ENCODE measurements at places on chromosomes 6 and 20. TPM values are rescaled to one million over a fixed set of nuclear protein-coding genes. Genes with fewer than 3 reads are reported as not detected.

DNA sequence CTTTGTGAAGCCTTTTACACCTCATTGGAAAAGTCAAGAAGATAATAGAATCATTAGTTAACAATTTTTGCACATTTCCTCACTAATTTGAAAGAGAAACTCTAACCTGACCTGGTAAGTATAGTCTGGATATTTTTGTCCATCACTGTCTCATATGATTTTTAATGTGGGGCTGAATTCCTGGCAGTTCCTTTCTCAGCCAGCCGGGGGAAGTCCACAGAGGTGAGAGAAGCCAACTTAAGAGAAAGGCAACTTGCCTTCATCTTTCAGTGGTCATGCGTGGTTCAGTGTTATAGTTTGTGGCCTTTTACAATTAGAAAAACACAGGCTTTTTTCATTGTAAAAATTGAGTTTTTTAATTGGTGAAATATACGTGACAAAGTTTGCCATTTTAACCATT lies 80.6 kb downstream of the CDYL start:
- DNase-seq, result no peak

GRCh38 chr20:38198238-38198861 lies 33.3 kb upstream of the TGM2 start:
- no peak for DNase-seq

GRCh38 chr6:6962699-6963098 lies 145.1 kb upstream of the RREB1 start:
- DNase-seq, result no peak

The TPX2 gene
- 75.6 TPM for total RNA-seq

The MRAP2 gene
- total RNA-seq, result 1.6 TPM

DNA sequence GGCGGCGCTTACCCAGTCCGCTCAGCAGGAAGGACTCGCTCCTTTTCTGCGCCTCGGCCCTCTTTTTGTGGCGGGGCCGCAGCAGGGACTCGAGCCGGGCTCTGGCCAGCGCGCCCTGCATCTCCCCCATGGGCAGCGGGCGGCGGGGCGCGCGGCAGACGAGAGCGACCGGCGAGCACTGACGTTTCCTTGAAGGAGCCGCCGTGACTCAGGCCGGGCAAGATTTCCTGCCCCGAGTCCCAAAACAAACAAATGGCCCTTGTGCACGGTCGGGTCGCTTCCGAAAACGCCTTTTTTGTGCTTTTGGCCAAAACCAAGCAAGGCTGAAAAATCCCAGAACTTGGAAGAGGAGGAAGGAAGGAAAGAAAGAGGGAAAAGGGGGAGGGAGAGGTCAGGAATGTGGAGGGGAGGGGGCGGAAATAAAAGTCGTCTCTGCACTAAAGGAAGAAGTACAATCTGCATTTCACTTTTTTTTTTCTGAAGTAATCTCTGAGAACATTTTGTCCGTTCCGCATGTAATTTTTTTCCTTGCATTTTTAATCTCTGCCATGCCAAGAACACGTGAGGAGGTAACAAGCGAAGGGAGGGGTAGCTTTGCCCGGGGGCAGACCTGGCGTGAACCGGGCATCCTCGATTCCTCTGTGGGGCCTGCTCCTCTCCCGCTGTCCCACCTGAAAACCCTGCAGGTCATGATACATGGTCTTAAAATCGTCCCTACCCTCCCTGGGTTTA lies 123.3 kb upstream of the SLC2A12 start:
- DNase-seq, result no peak

- no peak for DNase-seq
Measured at GRCh38 chr6:164693944-164694343, 615.5 kb downstream of the C6orf118 start.

GRCh38 chr6:56787209-56787608 lies 144.5 kb upstream of the DST start:
- DNase-seq, result no peak

The DEFB124 gene
- total RNA-seq, result not detected

- no peak for DNase-seq
Measured at GRCh38 chr6:116663308-116663707, 5.3 kb downstream of the ZUP1 start.

The RIPPLY2 gene
- 0.28 TPM for total RNA-seq

DNA sequence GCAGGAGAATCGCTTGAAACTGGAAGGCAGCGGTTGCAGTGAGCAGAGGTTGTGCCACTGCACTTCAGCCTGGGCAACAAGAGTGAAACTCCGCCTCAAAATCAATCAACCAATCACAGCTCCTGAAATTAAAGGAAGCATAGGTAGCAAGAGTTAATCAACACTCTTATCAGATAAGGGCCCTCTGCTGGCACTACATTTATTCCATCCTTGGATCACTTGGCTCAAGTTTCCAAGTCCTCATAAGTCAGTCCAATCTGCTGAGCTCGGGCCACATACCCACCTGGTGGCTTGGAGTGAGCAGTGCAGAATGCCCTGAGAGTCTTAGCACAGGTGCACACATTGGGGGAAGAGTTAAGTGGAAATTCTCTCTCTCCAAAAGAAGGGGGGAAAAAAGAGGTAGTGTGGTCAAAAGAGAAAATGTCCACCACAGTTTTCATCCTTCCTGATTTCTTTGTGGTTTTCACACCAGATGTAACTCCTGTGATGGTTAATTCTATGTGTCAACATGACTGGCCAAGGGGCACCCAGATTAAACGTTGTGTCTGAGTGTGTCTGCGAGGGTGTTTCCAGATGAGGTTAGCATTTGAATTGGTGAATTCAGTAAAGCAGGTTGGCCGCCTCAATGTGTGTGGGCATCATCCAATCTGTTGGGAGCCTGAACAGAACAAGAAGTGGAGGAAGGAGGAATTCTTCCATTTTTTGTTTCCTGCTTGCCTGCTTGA lies 14.2 kb upstream of the FAM8A1 start:
- DNase-seq, result no peak

The HAO1 gene
- total RNA-seq, result 0.05 TPM

The SEMG1 gene
- 0.24 TPM for total RNA-seq

DNA sequence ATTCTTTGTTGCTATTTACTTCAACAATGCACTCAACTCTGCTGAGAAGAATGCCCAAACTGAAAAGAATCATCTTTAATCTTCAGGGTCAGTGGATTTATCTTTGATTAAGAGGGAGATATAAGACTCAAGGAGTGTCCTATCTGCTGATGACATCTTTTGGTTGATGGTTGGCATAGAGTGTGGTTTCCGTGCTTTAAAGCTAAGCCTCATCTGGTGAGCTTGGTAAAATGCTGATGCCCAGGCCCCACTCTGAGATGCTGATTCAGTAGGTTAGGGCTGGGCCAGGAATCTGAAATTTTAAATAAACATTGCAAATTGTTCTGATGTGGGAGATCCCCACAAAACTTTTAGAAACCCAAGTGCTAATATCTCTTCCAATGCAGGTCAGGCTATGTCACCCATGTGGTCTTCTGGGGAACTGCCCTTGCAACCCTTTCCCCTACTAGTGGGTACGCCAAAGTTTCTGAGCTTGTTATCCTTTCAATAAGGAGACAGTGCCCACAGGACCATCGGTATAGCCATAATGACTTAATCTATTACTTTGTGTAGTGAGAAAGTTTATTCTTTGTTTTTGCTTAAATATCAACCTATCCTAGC lies 68.5 kb upstream of the ARMH2 start:
- DNase-seq, result no peak

The MLN gene
- total RNA-seq, result 0.61 TPM

The TMEM14A gene
- 15.1 TPM for total RNA-seq

DNA sequence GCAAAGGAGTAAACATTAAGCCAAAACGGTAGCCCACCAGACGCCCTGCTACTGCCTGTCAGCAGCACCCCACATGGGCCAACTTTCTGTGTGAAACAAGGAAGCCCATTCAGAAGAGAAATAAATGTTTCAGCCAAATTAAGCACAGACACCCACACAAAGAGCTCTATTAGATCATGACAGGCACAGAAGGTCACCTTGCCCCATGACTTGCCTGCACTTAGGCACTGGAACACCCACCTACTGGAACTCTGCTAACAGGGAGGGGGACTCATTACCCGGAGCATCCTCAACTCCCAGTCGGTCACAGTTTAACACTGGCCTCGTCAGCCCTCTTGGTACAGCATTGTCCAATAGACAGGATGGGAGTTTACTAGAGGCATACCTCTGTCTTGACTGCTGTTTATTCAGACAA lies 31.8 kb downstream of the GFOD1 start:
- no peak for DNase-seq

DNA sequence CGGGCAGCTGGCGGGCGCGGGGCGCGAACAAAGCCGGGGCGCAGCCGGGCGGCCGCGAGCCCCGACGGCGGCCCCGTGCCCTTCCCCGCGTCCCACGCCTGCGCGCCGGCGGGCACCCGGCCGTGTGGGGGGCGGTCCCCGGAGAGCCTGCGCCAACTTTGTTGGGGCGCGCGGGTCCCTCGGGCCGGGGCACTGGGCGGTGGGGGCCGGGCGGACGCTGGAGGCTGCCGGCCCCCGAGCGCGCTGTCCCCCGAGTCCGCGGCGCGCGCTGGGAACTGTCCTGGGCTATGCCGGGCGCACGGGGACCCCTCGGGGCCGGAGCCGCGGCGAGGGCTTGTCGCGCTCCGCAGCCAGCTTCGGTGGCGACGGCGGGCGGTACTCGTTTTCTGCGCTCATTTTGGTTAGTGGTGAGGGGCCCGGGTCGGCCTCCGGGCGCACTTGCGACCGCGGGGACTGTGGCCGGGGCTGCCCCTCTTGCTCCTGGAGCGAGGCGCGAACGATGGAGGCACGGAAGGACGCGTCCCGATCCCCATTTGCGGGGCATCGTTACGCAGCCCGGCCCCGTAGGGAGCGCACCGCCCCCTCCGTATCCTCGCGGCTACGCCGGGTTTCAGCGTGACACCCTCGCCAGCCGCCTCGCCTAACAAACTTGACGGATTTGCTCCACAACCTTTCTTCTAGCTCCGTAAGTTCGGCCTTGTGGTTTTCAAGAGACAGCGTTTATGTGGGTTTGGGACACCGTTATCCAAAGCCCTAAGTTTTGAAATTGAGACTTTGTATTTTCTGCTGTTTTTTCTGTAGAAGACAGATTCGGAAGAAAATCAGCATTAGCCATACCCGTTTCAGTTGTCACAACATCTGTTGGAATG lies 622 bp downstream of the SS18L1 start:
- DNase-seq, result no peak

DNA sequence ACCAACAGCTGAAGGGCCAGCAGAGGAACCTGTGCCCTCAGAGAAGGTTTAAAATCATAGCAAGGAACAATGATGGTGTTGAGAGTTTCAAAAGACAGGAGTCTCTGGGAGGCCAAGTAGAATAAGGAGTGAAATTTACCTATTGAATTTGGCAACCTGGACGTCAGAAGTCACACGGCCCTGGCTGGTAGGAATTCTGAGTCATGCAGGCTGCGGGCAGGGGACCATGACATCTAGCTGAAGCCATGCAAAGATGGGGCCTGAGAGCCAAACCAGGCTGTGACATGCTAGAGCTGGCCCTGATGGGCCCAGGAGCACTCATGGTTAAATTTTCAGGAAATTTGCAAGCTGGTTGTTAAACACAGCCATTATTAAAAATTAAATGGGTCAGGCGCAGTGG lies 64.0 kb upstream of the SNX9 start:
- DNase-seq, result no peak

The BHLHE23 gene
- total RNA-seq, result 0.42 TPM

DNA sequence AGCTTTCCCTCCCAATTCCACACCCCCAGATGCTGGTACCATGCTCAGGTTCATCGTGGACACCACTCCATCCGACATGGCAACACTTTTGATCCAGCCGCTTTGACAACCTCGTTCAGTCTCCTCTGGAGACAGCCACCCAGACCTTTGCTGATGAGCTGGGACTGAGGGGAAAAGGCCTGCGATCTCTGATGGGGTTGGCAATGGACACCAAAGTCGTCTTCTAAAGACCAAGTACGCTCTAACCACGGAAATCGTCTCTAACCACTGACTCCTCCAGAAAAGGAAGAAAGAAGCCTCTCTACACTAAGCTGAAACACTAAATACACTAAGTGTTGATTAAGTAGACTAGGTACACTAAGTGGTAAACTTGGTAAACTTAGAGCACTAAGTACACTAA lies 26.1 kb upstream of the HLA-E start:
- no peak for DNase-seq

All from thymus (tissue), 14 donors.